ENCODE measurements at places on chromosomes 5 and 9. TPM values are rescaled to one million over a fixed set of nuclear protein-coding genes. Genes with fewer than 3 reads are reported as not detected.

GRCh38 chr5:33115467-33115866 lies 325.3 kb upstream of the TARS1 start:
- no peak for DNase-seq

DNA sequence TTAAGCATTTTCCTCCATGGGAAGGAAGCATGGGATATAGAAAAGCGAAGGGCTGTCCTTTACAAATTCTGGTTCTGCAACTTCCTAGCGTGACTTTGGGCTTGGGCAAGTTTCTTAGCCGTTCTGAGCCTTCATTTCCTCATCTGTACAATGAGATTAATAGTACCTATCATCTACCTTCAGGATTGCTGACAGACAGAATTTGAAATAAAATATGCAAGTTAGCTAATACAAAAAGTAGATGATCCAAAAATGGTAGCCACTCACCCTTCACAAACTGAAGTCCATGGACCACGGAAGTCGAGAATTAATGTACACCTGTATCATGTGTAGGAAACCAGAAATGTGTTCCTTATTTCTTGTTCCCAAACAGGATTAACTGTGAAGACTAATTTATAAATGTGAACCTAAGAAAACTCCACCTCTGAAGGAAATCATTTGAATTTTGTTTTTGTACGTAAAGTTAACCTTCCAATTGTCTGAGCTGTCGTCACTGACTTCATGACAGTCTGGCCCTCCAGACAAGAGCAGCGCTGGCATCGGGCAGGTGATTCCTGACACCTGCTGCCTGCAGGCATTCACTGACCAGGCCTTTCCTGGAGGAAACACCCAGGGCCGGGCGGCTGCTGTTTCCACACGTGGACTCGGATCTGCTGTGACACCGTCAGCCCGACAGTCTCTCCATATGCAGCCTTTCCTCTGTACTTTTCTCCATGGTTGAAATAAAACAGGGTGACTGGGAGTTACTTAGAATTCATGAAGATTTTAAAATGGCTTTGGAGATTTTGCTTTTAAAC lies 63.4 kb downstream of the PSMB7 start:
- DNase-seq, result no peak

DNA sequence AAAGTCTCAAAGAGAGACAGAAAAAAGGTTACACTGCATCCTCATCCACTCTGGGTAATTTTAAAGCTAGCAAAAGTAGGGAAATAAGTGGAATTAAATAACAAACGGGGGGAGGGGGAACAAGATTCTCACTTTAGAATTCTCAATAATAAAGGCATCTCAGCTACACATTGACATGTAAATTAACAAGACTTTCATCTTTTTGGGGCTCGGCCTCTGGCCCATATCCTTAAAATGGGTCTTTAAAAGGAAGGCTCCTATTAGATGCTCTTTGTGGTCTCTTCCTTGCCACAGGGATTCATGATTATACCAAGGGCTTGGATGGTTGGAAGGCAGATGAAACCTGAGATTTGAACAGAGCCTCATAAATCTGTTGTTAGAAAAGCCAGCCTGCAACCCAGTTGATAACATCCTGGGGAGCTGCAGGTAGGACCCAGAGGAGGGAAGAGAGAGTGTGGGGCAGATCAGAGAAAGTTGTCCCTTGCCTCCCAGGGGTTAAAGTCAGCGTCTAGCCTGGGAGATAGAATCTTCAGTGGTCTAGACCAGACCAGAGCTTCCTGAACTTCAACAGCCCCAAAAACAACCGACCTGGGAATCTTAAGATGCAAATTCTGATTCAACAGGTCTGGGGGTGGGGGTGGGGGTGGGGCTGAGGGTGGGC lies 135.9 kb downstream of the GCNT1 start:
- DNase-seq, result no peak

Gene FBXO4
- total RNA-seq, result 11.9 TPM

Gene COL15A1
- not detected for total RNA-seq

Gene PCDHB4
- total RNA-seq, result not detected

Gene SEC16A
- 74.4 TPM for total RNA-seq

Gene ENTREP1
- total RNA-seq, result not detected

Gene ST8SIA4
- 55.2 TPM for total RNA-seq

Gene C8G
- 1.1 TPM for total RNA-seq

Gene FYB1
- 639 TPM for total RNA-seq

Gene SPINK4
- total RNA-seq, result not detected

Gene CCL27
- not detected for total RNA-seq

Gene ACTBL2
- not detected for total RNA-seq

Data from CD4-positive, CD25-positive, alpha-beta regulatory T cell (primary cell).